Stimulated activated CD8-positive, alpha-beta memory T cell treated with anti-CD3 and anti-CD28 coated beads, Interleukin-15, amount 100 ng/mL, for 24 hours (primary cell): ENCODE measurements at places on chromosomes 2 and 18.

DNA sequence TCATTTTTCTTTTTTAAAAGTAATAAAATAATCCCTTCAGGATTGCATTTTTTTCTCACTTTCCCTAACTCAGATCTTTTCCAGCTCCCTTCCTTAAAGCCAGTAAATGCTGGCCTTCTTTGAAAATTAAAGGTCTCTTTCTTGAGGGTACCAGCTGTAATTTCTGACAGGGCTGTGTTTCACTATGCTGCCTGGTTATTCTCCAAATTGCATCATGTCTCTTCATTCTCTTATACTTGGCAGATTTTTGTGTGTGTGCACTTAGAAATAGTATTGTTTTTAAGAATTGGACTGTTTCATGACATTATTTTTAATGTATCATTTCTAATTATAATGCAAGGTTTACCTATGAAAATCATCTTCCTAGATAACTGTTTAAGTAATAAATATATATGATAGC lies 72.0 kb upstream of the EPB41L5 start:
- DNase-seq, result no peak

DNA sequence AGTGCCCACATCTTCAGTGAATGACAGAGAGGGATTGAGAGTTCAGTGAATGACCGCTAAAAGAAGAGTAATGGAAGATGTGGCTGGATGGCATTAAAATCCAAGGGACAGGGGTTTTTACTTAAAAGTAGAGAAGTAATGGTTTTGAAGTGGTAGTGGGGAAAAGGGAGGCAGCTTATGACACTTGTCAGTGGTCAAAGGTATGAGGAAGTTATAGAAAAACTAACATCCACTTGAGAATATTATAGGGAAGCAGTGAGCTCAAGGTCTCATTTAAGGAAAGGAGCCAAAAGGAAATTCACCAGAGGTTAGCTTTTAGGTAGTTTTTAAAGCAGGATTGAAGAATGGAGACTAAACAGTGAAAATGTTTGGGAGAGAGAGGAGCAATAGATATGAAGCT lies 24.3 kb downstream of the CDK15 start:
- DNase-seq, result no peak

GRCh38 chr18:3013024-3013804 lies at the start of gene LPIN2:
Gene LPIN2 (minus strand): TSS chr18:3013144. CDS start chr18:2960840, 52,304 bp downstream.
- DNase-seq, result peak; percentile 80

DNA sequence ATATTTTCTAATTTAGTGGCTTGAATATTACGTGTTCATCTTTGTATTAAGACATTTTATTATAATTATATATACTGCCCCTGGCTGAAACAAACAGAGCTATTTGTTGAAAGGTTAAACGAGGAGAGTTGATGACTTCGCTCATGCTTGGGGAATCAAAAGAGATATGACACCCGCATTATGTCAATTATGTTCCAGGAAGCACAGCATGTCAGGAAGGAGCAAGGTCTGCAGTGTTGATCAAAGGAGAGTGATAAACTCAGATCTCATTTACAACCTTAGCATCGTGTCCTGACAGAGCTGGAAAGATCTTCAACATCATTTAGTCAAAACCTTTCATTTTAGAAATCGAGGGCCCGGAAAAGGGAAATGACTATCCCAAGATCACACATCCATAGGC lies 510.1 kb downstream of the TDRD15 start:
- DNase-seq, result no peak

DNA sequence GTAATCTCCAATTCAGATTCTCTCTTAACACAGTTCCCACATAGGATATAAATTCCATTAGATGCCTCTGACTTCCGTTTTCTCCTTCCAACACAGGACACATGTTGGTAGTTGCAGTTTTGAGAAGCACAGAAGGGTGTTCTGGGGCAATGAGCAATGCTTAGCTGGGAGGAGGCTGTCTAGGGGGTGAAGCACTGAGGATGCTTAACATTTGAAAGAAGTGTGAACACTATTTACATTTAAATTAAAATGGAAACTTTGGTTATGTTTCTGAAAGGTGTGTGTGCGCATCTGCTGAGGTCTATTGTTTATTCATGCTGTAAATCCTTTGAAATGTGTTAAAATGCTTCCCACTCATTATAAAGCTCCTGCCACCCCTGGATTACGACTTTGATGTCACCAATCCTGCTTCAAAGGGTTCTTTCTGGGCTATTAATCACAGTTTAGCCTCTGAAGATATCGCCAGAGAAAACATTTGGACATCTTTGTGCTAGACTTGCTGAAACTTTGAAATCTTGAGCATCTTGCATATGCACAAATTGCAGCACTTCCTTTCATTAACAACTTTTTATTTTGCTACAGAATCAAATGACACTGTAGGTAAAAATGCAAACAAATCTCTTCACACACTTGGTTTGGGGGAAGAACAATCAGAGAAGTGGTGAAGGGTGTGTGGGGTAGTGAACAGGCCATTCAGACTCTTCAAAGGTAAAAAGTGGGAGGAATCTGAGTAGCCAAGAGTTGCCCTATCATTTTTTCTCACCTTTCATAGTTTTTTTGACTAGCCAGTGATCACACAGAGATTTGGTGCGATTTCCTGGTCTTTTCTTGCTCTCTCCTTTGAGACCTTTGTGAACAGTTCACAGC lies 258.4 kb downstream of the MYO3B start:
- no peak for DNase-seq

GRCh38 chr2:19671311-19671710 lies 230.5 kb downstream of the TTC32 start:
- DNase-seq, result no peak

DNA sequence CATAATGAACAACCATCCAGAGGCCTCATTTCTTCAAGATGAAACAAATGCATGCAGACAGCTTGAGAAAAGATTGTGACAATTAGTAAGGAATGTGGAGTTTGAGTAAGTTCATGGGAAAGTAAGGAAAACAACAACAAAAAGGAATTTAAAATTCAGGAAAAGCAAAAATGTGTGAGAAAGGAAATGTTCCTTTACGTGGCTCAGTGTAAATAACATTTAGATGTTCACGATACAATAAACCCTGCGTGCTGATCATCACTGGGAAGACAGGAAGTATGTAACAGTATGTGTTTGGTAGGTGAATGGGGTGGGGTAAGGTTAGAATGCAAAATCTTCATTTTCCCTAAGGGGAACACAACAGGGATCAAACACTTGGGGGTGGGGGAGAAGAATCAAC lies 72.7 kb downstream of the TRIP12 start:
- DNase-seq, result no peak

GRCh38 chr2:126482582-126483464 lies 173.1 kb upstream of the GYPC start:
- DNase-seq, result no peak

DNA sequence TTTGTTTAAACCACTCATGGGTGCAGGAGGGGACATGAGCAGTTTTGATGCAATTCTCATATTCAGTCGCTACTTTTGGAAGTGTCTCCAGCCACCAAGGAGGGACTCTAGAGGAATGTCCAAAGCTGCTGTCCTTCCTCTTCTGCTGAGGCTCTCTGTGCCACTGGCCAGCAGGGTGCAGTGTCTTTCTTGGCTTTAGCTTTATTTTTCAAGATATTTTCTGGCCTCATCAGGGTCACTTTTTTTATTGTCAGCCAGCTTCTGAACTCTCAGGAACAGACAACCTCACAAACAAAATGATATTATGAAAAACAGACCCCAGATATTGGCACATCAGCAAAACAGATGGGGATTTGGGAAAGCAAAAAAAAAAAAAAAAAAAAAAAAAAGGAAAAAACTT lies 289.3 kb upstream of the ZSWIM2 start:
- no peak for DNase-seq

DNA sequence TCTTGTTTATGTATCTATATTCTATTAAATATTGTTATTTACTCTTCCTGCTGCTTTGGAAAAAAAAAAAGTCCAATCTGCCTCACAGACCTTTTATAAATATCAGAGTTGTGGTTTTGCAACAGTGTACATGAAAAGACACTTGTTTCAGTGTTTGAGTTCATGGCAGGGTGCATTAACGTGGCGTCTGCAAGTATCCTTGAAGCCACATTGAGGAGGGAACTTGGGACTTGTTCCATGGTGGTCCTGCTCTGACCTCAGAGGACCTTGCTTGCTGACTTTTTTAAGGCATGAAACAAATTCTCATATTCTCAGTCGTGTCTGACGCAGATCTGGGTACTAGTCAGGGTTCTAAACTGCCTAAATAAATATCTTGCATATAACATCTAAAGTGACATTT lies 55.1 kb downstream of the CRIM1 start:
- DNase-seq, result no peak

- no peak for DNase-seq
These were observed 89.8 kb downstream of the PRPF40A start for GRCh38 chr2:152627351-152627957.

- DNase-seq, result no peak
These were observed 20.2 kb upstream of the PAX3 start for GRCh38 chr2:222318712-222319585.

DNA sequence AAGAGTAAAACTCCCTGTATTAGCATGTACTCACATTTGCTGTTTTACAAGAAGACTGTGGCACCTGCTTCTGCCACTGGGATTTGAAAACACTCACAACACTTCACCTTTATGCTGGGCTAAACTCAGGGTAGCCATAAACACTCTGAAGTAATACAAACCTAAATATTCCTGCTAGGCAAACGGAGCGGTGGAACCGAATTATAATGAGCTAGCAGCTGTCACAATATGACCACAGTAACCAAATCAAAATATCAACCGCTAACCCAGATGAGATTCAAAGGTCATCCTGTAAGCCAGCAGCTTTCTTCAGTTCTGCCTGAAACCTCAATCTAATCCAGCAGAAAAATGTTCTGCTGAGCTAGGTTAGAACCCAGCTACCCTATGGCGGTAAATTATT lies 132.1 kb downstream of the TCF4 start:
- DNase-seq, result no peak

- DNase-seq, result no peak
These were observed 251.7 kb downstream of the TSN start for GRCh38 chr2:122007126-122007525.
